ENCODE measurements at places on chromosomes 4 and X.

DNA sequence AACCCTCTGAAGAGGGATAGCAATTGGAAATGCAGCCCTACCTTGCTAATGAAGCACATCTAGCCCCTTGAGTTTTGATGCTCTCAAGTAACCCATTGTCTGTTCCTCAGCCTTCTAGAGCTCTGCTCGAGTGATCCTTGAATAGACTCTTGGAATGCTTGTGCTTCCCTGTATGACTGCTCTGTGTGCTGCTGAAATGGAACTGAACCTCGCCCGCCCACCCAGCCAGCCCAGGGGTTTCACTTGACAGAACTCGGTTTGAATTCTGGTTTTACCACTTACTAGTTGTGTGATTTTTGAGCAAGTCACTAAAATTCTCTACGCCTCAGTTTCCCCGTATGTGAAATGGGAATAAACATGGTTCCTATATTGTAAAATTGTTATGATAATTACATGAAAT is 77.1 kb downstream of the MID2 start:
- DNase-seq = no peak

- DNase-seq = no peak
Observed at GRCh38 chrX:41482154-41482850, 35.2 kb downstream of the NYX start.

DNA sequence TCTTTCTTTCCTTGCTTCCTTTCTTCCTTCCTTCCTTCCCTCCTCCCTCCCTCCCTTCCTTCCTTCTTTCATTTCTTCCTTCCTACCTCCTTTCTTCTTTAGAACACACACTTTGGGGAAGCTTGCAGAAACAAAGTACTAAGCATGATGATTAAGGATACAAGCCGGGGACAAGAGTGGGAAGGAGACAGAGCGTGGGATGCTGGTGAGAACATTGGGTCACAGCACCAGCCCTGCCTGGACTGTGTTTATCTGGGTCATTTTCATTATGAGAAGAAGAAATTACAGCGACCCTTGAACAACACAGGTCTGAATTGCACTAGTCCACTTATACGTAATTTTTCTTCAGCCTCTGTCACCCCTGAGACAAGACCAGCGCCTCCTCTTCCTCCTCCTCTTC is 169.3 kb upstream of the TBL1X start:
- DNase-seq = no peak

DNA sequence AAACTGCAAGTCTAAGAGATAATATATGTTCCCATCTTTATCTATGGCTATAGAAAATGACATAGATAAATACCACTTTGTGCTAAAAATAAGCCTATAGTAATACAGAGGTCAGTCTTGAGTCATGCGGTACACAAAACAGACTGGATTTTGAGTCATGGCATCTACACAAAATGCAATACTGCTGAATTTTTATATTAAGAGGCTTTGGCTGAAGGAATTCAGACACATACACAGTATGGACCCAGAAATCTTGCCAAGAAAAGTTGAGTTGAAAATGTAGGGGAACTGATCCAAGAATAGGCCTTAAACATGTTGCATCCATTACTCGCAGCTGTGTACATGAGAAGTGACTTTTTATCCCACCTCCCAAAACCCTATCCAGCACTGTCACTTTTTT is 184.4 kb downstream of the TENM3 start:
- DNase-seq = no peak

DNA sequence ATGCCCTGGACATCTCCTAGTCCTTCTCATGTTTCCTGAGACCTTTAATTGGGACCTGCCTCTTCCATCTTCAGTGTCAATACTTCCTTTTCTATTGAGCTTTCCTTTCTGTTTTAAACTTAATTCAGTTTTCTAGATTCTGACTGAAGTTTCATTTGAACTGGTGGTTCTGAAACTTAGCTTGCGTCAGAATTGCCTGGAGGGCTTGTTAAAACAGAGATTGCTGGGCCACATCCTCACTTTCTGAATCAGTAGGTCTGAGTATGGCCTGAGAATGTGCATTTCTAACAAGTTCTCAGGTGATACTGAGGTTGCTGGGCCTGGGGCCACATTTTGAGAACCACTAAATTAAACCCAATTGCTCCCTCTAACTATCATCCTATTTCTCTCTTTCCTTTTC is 152.1 kb upstream of the DGKK start:
- no peak for DNase-seq

GRCh38 chr4:91914176-91914804 is 389.5 kb upstream of the GRID2 start:
- no peak for DNase-seq

- DNase-seq = no peak
Observed at GRCh38 chr4:70449220-70449619, 22.8 kb upstream of the MUC7 start.

GRCh38 chr4:152983221-152983620 is 47.1 kb downstream of the FHDC1 start:
- DNase-seq = no peak

- DNase-seq = no peak
Observed at GRCh38 chr4:168787801-168788595, 222.1 kb downstream of the CBR4 start.

DNA sequence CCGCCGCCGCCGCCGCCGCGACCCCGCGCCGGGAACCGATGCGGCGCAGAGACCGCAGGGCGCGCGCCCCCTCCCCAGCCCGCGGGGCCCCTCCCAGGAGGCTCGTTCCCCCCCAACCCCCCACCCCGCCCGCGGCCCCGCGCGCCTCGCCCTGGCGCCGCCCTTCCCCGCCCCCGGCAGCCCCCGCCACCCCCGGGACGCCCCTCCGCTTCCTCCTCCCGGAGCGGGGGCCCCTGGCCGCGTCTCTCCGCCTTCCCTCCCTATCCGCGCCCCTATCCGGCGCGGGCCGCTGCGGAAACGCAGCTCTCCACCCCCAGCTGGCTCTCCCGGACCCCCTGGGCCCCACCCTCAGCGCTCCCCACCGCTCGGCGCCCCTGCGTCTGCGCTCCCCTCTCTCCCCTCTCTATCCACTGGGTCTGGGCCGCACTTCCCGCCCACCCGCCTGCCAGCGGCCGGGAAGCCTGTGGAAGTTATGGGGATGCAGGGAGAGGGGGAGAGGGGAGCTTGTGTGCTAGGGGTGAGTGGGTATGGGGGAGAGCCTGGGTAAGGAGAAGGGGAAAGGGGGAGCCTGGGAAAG is at the start of gene TMEM271:
TSS of gene TMEM271 (minus strand) at position 51 of the 577 bp plus-strand sequence. CDS start 233 bp downstream, outside the sequence.
- DNase-seq = no peak

DNA sequence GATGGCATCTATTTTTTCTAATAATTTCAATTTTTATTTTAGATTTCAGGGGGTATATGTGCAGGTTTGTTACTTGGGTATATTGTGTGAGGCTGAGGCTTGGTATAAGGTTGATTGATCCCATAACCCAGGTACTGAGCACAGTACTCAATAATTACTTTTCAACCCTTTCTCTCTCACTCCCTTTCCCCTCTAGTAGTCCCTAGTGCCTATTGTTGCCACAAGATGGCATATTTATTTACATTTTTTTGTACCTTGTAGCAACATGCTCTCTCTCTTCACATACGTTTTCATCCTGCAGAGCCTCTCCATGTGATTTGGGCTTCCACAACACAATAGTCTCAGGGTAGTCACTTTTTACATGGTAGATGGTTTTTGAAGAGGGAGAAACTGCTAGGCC is 172.0 kb downstream of the ATOH1 start:
- no peak for DNase-seq

GRCh38 chr4:53559021-53559620 is 32.2 kb downstream of the LNX1 start:
- DNase-seq = no peak

GRCh38 chr4:7217474-7218321 is 25.4 kb downstream of the SORCS2 start:
- no peak for DNase-seq

- DNase-seq = no peak
Observed at GRCh38 chrX:56402207-56402606, 161.2 kb upstream of the UBQLN2 start.

GRCh38 chr4:10072420-10073017 is 44.1 kb downstream of the WDR1 start:
- DNase-seq = no peak

DNA sequence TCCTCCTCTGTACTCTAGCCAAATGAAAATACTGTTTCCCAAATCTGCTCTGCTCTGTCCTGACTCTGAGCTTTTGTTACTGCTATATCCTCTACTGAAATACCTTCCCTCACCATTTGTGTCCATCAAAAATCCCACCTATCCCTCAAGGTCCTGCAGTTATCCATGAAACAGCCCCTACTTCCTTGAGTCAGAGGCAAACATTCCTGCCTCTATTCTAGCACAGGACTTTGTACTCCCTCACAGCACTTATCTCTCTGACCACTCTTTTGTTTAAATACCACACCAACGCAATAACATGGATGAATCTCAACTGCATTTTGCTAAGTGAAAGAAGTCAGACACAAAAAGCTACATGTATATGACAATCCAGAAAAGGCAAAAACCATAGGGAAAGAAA is 10.5 kb upstream of the RNF128 start:
- no peak for DNase-seq

DNA sequence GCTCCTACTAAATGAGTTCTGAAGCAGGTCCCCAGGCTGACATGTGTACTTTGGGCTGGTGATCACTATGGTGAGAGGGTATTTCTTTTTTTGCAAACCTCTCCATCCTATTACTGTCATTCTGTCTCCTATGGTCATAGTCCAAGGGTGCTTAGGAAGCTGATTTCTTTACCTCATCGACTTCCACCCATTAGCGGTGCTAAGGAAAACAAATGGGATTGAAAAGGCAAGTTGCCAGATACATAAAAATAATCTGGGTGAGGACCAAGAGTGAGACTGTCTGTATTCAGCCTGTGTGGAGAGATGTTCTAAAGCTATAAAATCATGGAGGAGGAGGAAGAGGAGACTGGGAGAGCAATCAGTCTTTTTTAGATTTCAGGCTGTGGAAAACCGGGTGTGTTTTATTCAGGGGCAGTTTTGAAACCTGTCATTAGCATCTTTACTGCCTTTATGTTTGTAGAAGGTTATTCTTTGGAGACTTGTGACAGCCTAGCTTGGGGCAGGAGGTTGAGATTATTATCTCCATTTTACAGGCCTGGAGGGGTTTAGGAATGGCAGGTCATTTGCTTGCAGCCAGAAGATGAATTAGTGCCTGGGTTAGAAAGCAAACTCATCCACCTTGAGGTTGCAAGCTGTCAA is 1.9 kb downstream of the TMEM164 start:
- DNase-seq = no peak

- DNase-seq = no peak
Observed at GRCh38 chr4:186900984-186901383, 177.3 kb upstream of the FAT1 start.

GRCh38 chr4:85067342-85067741 is 100.9 kb upstream of the WDFY3 start:
- DNase-seq = no peak

- DNase-seq = no peak
Observed at GRCh38 chr4:38153387-38153760, 193.2 kb downstream of the PTTG2 start.

DNA sequence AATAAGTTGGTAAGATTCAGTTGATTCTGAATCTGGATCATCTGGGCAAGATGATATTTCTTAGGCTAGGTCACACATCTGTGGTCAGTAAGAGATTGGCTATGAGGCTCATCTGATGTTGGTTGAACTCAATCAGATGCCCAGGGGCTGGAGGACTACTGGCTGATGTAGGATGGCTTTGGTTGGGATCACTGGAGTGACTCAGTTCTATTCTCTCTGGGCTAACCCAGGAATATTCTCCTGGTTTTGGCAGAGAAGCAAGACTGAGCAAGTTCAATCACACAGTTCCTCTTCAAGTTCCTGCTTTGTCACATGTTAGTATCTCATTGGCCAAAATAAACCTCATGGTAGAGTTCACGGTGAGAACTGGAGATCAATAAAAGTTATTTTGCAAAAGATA is 902.3 kb upstream of the SLIT2 start:
- no peak for DNase-seq

DNA sequence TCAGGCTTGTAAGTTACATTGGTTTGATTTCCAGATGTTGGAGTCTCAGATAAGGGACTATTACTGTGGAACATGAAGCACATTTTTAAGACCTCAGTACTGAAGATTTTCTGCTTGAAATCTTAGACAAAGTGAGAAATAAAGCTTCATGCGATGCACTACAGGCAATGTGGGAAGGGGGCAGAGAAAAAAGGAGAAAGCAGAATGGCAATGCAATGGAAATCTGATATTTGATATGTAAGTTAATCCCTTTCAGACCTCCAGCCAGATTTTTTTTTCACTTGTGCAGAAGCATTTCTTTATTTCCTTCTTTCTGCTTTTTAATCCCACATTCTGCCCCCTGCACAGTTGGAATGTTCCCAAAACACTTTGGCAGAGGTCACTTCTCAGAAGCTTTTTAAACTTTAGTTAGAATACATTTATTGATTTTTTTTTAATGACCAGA is 174.3 kb downstream of the ADGRL3 start:
- DNase-seq = no peak

DNA sequence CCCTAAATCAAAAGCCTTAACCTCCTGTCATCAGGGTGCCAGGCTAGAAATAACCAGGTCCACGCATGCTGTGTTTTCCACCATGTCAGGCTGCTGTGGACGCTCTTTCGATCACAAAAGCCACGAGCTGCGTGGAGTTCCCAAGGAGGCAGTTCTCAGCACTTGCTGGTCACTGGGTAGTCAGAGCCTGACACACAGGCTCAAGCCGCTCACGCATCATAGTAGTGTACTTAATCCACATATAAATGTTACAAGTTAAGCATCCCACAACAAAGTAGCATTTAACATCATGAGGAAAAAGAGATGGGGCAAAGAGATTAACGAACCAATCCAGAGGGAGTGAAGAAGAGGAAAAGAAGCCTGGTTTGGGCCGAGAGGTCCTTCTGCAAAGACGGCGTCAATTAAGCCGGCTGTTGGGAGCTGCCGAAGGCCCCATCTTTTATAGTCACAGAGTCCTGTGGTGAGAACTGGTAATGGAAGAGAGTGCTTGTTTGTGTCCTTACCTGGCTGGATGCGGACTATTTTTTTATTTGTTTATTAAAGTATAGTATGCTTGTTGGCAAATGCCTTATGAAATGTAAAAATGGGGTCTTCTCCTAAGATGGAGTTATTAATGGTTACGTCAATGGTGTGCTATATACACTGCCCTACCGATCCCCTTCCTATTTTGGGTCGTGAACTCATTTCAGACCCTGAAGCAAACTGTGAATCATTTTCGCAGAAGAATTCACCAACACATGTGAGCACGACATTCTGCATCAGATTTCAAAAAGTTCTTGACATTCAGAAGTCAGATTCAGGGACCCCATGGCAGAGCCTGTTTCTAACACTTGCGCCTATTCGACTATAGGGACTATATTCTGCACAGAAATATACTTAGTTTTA is 675 bp downstream of the PRIMPOL start:
- DNase-seq = no peak

- DNase-seq = no peak
Observed at GRCh38 chrX:122565952-122566351, 618.1 kb upstream of the GRIA3 start.

GRCh38 chr4:42397635-42398170 is 415 bp downstream of the SHISA3 start:
- DNase-seq = no peak

GRCh38 chr4:84028340-84028739 is 470.8 kb downstream of the NKX6-1 start:
- DNase-seq = no peak

DNA sequence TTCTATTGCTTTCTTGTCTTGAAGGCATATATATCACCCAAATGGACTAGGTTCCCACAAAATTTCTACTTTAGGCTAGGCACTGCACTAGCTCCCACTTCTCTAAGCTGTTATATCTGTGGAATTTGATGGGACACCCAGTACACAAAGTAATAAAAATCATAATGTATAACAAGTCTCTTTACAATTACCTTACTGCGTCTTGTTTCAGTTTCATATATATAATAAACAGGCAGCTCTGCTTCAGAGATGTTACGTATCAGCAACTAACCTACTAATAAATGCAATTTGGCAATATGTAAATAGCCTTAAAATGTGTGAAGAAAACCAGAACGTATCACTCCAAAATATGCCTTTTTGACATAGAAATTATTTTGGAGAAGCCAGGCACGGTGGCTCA is 42.0 kb upstream of the UGDH start:
- DNase-seq = no peak
